Fibroblast of gingiva (primary cell): ENCODE measurements at places on chromosomes 1 and 21.

DNA sequence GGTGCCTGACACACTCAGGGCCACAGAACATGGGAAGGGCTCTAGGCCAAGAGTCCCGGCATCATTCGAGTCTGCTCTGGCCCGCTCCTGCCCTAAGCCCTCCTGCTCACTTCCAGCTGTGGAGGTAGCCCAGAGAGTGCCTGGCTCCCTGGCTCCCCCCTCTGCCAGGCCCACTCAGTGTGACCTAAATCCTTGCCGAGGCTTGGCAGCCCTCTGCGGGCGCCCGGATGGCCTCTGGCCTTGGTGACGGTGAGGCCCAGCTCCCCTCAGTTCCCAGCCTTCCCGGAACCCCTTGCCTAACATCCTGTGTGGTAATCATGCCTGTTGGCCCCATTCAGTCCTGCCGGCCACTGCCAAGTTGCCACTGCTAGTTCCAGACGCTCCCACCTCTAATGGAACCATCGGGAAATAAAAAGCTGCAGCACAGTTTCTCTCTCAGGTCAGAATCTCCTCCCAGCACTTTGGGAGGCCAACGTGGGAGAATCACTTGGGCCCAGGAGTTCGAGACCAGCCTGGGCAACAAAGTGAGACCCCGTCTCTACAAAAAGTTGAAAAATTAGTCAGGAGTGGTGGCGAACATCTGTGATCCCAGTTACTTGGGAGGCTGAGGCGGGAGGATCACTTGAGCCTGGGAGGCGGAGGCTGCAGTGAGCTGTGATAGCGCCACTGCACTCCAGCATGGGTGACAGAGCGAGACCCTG is 1.2 kb upstream of the H6PD start:
- DNase-seq, result peak; percentile 99

DNA sequence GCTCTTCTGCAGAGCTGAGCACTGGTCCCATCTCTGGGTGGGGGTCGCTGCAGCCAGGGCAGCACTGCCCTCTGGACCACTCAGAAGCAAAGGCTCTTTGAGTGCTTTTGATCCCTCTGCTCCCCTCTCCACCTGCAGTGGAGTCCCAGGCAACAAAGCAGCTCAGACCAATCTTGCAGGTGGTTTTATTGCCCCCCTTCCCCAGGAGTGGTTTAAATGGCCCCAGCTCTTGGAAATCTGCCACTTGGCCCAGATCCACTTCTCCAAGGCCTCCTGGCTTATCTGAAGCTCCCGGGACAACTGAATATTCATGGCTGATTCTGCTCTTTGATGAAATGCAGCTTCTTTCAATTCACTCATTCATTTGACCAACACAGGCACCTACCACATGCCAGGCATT is 2.7 kb downstream of the STUM start:
- DNase-seq, result no peak

GRCh38 chr1:29309075-29309474 is 72.8 kb downstream of the PTPRU start:
- no peak for DNase-seq

DNA sequence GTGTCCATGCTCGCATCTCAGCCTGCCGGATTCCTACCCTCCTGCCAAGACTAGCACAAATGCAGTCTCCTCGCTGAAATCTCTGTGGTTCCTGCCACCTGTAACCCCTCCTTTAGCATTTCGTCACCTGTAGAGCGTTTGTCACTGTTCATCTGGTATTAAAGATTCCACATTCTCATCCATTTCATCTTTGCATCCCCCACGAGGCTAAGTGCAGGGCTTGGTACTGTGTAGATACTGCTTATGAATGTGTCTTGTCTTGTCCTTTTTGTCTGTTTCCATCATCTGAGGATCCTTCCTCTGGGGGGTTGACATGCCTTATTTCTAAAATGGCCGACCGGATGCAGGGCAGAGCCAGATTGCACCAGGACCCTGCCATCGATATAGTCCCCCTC is 53.7 kb upstream of the DNAJC6 start:
- no peak for DNase-seq

GRCh38 chr1:47755101-47755990 is 241.8 kb downstream of the TRABD2B start:
- DNase-seq, result no peak

GRCh38 chr1:57600424-57600823 is 176.6 kb upstream of the DAB1 start:
- DNase-seq, result no peak

- DNase-seq, result peak; percentile 88
Observed at GRCh38 chr1:233613252-233614172, at the start of gene KCNK1. TSS of gene KCNK1 (plus strand) at chr1:233614106. CDS start at chr1:233614172, 66 bp downstream.

DNA sequence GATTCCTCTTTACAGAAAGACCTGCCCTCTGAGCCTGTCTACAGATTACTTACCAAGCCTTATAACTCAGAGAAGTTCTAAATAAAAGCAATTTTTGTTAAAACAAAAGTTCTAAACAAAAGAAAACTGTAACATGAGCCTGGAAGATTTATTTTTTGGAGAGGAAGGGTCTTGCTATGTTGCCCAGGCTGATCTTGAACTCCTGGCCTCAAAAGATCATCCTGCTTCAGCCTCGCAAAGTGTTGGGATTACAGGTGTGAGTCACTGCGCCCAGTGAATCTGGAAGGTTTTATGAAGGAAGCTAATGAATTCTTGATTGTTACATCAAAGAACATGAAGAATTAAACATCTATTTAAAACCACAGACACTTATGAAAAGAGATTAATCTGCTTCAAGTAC is 27.1 kb downstream of the GPBP1L1 start:
- DNase-seq, result no peak

DNA sequence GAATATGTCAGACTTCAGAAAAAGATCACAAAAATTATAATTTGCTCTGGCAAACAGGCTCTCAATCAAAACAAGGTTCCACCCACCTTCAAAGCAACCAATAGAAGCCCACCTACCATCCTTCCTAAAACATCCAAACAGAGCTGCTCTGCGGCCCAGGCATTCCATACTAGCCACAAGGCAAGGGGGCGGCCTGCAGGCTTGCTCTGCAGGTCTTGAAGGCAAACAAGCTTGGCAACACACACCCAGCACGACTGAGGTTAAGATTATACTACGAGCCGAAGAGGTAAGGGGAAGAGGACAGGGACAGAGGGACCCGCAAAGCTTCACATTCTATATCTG is 207.3 kb downstream of the SLC45A1 start:
- peak; percentile 34 for DNase-seq

- peak; percentile 8 for DNase-seq
Observed at GRCh38 chr1:160428655-160429054, 28.3 kb downstream of the VANGL2 start.

DNA sequence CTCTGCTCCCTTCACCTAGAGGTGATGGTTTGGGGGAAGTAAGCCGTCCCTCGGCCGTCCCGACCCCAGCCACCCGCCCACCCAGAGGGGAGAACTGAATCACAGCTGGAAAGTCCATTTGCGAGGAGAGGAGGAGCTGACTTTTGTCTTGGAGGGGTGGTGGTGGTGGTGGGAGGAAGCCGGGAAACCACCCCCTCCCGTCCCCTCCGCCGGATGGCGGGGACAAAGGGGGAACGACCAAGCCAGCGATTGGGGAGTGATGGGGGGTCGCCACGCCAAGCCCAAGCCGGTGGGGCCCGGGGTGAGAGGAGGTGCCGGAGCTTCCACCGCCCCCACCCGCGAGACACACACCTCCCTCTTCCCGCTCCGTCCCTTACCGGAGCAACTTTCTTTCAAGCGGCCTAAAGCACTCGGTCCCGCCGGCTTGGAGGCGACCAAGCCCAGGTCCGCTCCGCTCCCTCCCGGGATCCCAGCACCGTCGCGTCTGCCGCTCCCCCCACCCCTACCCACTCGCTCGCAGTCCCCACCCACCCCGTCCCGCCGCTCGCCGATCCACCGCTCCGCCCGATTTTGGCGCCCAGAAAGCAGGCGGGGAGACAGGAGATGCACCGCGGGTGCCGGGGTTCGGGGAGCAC is 540 bp downstream of the ARHGEF2 start:
- DNase-seq, result no peak

GRCh38 chr1:184734980-184735379 is 19.7 kb downstream of the EDEM3 start:
- DNase-seq, result no peak

DNA sequence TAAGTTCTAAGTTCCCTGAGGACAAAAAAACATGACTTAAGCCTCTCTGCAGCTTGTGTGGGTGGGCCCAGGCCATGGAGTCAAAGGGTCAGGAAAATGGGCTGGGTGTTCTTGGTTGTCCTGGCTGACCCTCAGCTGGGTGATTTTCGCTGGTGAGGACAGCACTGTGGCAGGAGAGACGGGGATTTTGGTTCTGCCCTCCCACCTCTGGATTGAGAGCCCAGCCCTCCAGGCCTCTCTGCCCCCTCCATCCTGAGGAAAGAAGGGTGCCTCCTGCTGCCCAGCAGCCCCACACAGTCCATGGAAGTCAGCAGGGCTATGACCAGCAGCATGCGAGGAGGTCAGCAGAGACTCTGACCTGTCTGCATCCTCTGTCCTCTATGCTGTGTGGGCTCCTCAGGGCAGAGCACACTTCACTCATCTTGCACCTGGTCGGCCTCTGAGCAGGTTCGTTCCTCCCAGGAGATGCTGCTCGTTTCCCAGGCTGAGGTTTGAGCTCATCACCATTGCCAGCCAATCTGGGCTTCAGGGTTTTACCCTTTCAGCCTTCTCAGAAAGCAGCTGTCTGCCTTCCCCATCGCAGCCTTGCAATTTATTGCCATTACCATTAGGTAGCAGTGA is 26.5 kb downstream of the PHGDH start:
- no peak for DNase-seq

GRCh38 chr1:209621286-209621685 is 30.9 kb downstream of the LAMB3 start:
- no peak for DNase-seq

GRCh38 chr1:1543706-1544099 is 3.3 kb upstream of the TMEM240 start:
- peak; percentile 72 for DNase-seq

- DNase-seq, result no peak
Observed at GRCh38 chr1:14822493-14822892, 224.0 kb downstream of the KAZN start.

DNA sequence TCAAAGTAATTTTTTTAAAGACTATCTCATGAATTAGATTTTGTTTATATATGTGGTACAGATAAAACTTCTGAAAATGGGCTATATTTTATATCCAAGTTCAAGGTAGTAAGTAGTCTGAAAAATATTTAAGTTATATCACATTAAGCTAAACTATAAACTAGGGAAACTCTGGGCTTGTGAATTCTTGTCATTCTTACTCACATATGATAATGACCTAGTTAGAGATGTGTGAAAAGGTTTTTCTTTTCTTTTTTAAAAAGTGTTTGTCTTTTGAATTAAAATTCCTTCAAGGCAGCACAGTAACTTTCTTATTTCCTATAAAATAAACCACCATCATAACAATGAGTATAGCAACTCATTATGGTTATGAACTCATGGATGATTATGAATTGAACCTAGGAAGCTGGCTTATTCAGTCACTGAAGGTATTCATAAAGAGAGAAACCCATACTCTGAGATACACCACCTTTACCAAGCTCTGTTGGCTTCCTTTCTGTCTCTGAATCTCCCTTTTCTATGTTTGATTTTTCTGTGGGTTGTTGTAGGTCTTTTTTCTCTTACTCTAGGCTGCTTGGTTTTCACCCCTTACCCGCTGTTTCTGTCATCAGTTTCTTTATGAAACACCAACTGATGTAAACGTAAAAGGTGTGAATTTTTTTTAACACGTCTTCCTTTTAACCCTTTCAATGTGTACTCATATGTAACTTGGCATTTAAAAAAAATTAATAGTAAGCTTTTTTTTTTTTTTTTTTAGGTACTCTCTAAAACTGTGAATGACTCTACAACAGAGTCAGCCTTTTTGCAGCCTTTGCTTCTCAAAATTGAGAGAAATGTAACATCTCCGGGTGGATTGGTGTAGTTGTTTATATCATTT is 25.2 kb downstream of the IL12RB2 start:
- DNase-seq, result no peak

DNA sequence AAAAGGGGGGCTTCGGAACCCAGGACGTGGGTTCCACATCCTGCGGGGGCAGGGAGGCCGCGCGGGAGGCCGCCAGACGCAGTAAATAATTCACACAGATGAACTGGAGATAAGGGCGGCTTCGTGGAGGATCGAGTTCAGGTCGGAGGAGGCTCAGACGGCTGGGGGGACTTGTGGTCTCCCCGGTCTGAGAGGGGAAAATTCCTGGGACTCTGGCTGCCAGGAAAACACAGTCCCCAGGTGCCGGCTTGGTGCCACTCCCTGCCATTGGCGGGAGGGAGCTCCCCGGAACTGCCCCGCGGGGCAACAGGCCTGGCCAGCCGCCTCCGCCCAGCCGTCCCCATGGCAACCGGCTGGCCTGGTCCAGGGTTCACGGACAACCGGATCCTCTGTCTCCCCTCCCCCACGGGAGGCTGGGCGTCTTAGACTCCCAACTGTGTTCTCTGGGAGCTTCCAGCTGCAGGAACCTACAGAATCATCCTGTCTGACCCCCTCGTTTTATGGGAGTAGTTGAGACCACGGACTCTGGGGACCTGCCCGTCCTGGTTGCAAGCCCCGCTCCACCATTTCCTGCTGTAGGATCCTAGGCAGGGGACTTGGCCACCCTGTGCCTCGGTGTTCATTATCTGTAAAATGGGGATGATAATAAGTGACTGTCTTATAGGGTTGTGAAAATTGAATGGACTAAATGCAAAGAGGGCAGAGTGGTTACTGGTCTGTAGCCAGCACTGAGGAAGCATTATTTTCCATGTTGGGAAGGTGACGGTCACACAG is 9.6 kb downstream of the CAMK2N1 start:
- no peak for DNase-seq

GRCh38 chr21:35254765-35255138 is 205.7 kb upstream of the RUNX1 start:
- DNase-seq, result no peak

- DNase-seq, result no peak
Observed at GRCh38 chr1:13587256-13588030, 3.8 kb downstream of the PDPN start.

- DNase-seq, result no peak
Observed at GRCh38 chr1:113811156-113811887, 954 bp downstream of the RSBN1 start.

DNA sequence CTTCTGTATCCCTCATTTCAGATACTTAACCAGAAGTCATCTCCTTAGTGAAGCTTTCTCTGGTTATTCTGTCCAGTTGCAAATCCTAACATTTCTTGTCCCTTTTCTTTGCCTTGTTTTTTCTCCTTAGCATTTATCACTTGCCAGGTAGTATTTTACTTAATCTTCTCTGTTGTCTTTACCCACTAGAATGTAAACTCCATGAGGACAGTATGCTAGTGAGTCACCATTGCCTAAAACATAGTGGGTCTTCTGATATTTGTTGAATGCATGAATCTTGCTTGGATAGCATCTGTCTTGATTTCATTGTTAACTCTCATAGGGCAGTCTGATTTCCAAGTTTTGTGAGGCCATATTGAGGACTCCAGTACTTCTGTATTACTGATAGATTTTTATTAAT is 9.6 kb downstream of the CAPZA1 start:
- DNase-seq, result no peak

- DNase-seq, result no peak
Observed at GRCh38 chr1:66438062-66438461, 95.9 kb upstream of the SGIP1 start.

GRCh38 chr1:35619237-35620121 is 21.8 kb downstream of the PSMB2 start:
- DNase-seq, result no peak
